K562 (cell line): ENCODE measurements at places on chromosomes 13 and 19. TPM values are rescaled to one million over a fixed set of nuclear protein-coding genes. Genes with fewer than 3 reads are reported as not detected.

- no peak for DNase-seq
These were observed 35.0 kb downstream of the FLT1 start for GRCh38 chr13:28459911-28460310.

DNA sequence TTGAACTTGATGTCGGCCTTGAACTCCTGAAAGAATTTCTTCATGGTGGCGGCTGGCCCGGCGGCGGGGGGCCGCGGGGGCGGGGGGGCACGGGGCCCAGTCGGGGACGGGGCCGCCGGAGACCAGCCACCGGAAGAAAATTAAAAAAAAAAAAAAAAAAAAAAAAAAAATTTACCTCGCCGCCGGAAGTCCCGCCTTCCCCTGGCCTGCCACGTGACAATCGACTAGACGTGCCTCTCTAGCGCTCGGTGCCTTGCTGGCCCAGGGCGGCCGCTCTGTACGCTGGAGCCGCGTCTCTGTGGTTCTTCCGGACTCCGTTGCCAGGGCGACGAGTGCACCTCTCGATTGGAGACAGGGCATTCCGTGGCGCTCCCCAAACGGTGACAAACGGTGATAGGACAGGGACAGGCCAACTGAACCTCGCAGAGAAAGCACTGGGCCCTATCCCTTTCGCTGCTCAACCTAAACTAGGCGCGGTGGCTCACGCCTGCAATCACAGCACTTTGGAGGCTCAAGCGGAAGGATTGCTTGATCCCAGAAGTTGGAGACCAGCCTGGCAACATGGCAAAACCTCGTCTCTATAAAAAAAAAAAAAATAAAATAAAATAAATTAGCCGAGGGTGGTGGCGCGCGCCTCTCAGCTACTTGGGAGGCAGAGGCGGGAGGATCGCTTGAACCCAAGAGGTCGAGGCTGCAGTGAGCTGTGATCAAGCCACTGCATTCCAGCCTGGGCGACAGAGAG is at the start of gene UBXN6:
TSS of gene UBXN6 (minus strand) at position 141 of the 742 bp plus-strand sequence. CDS start at position 44, 97 bp downstream.
- DNase-seq: peak; percentile 84

- no peak for DNase-seq
These were observed 88.1 kb downstream of the ZDHHC20 start for GRCh38 chr13:21371011-21371410.

DNA sequence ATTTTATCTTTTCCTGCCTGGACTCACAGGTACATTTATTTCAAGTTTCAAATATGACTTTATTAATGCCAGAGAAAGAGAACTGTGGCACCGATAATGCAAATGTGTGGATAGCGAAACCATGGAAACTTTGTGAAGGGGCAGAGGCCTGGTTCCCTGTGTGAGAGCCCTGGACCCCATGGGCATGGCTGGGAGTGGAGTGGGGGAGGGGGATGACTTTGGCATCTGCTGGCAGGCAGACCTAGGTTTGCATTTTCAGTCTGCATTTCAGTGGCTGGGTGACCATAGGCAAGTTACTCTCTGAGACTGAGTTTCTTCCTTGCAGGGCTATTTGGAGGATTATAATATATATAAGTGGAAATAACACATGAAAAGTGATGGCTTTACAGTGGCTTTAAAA is 163.8 kb upstream of the TMTC4 start:
- no peak for DNase-seq

GRCh38 chr19:38634757-38635482 is 12.5 kb upstream of the ACTN4 start:
- DNase-seq: peak; percentile 82

The C5AR1 gene
- polyA plus RNA-seq: 0.09 TPM in 1 of 2 replicates, not detected in the other

GRCh38 chr19:32231691-32232090 is 113.7 kb upstream of the ZNF507 start:
- DNase-seq: no peak

The ZNF296 gene
- polyA plus RNA-seq: 2.0 and 2.4 TPM in 2 replicates

- DNase-seq: no peak
These were observed 10.4 kb downstream of the MIDN start for GRCh38 chr19:1258707-1259205.

DNA sequence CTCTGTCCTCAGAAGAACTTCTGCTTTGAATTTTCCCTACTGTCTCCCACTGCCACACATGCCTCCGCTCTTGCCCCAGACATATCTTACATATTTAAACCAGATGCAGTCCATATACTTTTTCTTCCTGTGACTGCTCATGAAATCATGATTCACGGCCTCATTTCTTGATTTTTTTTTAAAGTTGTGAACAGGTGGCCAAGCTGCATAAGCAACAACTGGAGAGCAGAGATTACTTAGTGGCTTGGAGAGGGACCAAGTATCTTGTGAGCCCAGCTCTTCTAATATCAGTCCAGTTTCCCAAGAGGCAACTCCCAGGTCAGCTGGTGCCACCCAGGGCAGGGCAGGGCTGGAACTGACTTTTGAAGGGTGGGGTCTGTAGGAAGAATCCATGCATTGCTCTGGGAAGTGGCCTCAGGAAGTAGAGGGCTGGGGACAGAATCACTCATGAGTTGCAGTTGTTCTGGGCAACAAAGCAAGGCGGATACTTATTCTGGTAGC is 152.4 kb downstream of the LMO7 start:
- no peak for DNase-seq

DNA sequence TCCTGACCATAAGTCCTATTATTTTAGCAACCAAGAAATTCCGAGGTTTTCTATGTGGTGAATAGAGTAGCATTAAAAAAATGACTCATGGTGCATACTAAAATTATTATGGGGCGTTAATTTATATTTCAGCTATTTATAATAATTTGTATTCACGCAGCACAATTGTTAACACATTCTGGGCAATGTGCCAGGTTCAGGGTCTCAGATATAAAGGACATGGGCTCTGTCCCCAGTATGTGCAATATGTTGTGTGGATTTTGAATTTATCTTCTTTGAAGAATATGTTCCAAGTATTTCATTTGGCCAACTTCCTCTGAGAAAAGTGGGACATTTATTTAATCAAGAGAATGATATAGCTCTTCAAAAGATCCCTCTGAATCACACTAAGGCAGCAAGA is 1434.7 kb upstream of the PRR20A start:
- DNase-seq: no peak

The ACTN4 gene
- 115 and 125 TPM in 2 replicates for polyA plus RNA-seq

The FFAR2 gene
- polyA plus RNA-seq: not detected in 2 replicates

GRCh38 chr13:19681517-19681916 is 48.1 kb downstream of the MPHOSPH8 start:
- no peak for DNase-seq

The PTGER1 gene
- 0.34 and 0.36 TPM in 2 replicates for polyA plus RNA-seq

DNA sequence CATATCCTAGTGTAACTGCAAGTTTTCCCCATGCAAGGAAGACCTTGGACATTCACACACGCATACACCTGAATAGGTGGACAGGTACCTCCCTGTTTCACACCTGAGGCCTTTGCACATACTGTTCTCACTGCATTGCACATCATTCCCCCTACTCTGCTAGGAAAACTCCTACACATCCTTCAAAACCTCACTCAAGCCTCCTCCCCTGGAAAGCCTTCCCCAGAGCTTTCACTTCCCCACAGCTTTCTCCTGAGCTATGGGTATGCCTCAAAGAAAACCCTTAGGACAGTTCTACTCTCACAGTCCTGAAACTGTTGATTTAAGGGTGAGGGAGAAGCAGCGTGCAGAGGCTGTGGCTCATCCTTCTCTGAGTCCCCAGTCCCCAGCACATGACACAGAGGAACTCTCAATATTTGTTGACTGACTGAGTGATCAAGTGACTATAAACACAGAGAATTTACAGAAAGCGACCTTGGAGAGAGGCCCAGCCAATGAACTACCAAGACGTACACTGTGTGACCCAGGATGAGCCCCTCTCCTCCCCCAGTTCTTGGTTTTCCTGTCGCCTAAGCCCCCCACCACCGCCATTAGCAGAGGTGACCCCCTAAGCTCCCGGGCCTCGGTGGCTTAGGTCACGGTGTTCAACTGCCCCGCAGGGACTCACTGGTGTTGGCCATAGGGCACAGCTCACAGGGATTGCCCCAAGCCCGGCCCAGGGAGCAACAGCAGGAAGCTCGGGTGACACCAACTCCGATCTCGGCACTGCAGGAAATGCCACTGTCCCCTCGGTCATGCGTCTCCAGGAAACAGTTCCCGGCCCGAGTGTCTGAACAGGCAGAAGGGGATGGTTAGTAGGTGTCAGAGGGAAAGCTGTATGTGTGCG is 40.6 kb downstream of the FBN3 start:
- peak; percentile 7 for DNase-seq

DNA sequence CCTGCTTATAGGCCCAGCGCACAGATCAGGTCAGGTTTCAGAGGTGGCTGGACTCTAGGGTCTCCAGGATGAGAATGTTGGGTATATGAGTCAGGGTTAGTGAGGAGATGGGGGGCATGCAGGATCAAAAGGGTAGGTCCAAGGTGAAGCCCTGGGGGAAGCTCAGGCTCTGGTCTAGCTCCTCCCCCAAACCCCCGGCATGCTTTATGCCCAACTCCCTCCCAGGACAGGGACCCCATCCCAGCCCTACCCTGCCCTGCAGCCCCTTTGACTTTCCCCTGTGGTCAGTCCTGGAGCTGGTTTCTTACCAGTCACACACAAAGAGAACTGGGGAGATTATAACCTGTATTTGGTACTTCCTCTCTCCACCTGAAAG is 9.8 kb upstream of the CEACAM18 start:
- DNase-seq: peak; percentile 75

GRCh38 chr13:39016787-39017186 is 21.1 kb downstream of the PROSER1 start:
- peak; percentile 19 for DNase-seq

The CDC37 gene
- 481 and 538 TPM in 2 replicates for polyA plus RNA-seq

The LILRA1 gene
- polyA plus RNA-seq: not detected in 2 replicates
